ENCODE measurements at places on chromosomes 7 and 10.

GRCh38 chr7:140213684-140214074 is 36.9 kb upstream of the KDM7A start:
- no peak for DNase-seq

- DNase-seq: no peak
Observed at GRCh38 chr7:42337225-42337905, 100.4 kb upstream of the GLI3 start.

DNA sequence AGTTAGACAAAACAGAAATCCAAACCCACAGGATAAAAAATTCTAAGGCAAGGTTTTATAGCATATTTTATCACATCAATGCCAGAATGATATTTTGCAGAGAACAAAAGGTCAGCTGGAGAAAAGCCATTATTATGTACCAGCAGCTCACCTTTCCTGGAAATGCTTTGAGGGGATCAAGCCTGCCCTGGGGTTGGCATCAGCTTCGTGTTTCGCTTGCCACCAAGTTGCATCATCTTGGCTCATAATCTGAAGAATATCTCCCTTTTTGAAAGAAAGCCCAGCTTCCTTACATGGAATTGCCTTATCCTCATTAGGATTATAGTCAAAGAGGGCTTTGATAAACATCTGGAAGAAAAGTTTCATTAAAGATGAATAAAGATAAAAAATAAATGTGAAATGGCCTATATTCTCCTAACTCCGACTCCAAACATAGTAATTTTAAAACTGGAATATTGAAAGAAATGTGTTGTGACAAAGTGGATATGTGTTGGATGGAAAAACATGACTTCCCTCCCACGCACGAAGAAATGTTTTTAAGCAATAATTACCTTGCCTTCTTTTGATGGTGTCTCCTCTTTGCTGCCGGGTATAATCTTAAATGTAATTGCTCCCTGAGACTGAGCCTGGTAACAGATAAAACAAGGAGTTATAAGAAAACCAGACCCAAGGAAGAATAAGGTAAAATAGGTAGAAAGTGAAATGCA is 121.3 kb upstream of the ODAD2 start:
- DNase-seq: no peak

GRCh38 chr10:30445711-30446110 is 11.7 kb downstream of the MAP3K8 start:
- no peak for DNase-seq

- no peak for DNase-seq
Observed at GRCh38 chr10:71447676-71448075, 51.0 kb downstream of the CDH23 start.

DNA sequence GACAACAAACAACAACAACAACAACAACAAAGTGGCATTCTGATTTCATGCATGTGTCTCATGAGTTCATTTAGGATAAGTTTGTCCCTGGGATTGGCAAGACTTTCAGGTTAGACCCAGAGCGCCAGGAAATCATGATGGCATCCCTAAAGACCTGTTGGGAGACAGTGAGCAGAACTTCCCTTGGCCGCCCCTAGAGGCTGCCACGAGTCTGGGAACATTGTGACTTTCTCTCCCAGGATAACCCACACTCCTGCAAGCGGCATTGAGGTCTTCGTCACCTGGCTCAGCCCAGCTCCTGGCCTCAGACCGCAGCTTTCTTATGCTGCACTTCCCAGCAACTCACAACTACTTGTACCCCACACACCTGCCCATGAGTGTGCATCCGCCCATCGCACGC is 80.5 kb upstream of the RNF32 start:
- DNase-seq: no peak

- DNase-seq: peak; percentile 66
Observed at GRCh38 chr7:127392182-127392565, 334 bp downstream of the ZNF800 start.
